Coronary artery (tissue), 2 donors: ENCODE measurements at places on chromosomes 4 and X.

DNA sequence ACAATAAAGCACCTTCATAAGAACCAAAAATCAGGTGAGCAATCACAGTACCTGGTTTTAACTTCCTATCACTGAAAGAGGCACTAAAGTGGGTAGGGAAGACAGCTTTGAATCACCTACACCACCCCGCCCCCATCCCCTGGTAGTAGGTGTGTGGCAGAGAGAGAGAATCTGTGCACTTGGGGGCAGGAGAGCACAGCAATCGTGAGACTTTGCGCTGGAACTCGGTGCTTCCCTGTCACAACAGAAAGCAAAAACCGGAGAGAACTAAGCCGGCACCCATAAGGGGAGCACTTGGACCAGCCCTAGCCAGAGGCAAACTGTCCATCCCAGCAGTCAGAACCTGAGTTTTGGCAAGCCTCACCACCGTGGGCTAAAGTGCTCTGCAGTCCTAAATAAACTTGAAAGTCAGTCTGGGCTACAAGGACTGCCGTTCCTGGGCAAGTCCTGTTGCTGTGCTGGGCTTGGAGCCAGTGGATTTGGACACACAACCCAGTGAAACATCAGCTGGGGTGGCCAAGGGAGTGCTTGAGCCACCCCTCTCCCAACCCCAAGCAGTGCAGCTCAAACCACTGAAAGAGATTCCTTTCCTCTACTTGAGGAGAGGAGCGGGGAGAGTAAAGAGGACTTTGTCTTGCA, 32.1 kb downstream of the NDUFB11 start:
- no peak for DNase-seq

GRCh38 chr4:163815776-163816175, 321.3 kb downstream of the TMA16 start:
- no peak for DNase-seq

DNA sequence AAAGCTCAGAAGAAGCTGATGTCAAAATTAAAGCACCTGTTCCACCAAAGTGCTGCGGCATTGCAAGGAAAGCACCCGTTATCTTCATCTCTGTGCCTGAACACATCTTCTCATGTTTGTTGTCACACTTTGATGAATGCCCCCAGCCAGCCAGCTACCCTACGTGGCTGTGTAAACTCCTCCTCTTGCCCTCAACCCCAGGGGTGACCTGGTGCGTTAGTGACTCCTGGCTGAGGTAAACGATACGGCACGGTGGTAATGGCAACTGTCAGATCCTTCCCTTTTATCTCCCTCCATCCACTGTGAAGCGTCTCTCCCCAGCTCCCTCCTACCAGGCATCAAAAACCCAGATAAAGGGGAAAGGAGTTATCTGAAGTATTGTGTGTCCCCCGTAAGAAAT, 90.6 kb upstream of the WWC2 start:
- DNase-seq, result no peak

GRCh38 chr4:156290811-156291210, 337.1 kb upstream of the CTSO start:
- DNase-seq, result no peak

DNA sequence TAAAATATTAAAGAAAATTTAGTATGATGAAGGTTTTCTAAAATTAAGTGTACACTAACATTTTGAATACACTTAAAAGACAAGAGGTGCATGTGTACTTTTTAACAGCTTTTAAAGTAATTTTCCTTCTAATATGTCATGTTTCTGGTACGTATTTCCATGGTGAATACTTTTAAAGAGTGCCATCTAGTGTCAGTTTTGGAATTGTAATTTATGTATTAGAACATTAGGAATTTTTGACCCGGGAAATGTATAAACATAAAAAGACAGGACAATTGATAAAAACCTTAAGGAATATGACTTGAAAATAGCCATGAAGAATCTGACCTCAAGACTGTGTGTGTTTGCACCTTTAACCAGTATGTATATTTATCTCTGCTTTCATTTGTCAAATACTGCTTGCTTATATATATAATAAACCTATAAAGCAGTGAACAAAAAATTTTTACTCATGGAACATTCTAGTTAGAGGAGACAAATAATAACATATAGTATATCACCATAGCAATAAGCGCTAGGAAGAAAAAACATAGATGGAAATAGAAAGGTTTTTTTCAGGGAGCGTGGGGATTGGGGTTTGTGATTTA, 7.2 kb downstream of the GSTCD start:
- DNase-seq, result no peak

GRCh38 chr4:109444182-109444844, 10.7 kb downstream of the SEC24B start:
- DNase-seq, result no peak

GRCh38 chr4:174474457-174475075, 47.7 kb downstream of the HPGD start:
- DNase-seq, result no peak

DNA sequence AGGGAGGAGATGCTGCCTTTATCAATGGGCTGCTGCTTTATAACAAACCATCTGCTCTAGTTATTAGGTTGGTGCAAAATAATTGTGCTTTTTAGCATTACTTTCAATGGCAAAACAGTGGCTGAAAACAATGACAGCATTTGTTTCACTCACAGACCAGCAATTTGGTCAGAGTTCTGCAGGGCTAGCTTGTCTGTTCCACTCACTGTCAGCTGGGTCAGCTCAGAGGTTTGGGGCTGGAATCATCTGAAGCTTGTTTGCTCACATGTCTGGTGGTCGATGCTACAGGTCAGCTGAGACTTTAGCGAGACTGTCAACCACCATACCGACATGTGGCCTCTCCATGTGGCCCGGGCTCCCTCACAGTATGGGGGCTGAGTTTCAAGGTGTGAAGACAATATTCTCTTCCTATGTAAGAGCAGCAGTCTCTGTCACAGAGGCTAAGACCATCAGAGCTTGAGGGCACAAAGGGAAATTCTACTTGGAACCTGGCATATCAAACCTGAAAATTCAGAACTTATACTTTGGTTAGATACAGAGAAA, 81.3 kb upstream of the LIMCH1 start:
- DNase-seq, result no peak

GRCh38 chr4:92451782-92452181, 148.0 kb downstream of the GRID2 start:
- no peak for DNase-seq

DNA sequence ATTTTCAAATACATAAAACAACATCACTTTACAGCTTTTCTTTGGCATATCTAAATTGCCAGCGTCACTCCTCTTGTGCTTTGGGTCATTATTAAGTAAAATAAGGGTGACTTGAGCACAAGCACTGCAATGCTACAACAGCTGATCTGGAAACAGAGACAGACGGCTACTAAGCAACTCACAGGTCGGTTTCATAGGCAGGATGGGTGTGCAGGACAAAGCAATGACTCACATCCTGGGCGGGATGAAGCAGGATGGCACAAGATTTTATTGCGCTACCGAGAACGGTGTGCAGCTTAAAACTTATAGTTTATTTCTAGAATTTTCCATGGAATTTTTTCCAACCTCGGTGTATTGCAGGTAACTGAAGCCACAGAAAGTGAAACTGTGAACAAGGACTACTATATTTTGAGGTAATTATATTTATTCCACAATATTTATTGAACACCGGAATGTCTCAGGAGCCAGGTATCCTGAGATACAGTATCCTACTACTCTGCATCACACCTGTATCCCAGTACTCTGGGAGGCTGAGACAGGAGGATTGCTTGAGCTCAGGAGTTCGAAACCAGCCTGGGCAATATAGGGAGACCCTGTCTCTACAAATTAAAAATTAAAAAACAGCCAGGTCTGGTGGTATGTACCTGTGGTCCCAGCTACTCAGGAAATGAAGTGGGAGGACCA, 215.5 kb downstream of the APBB2 start:
- no peak for DNase-seq

DNA sequence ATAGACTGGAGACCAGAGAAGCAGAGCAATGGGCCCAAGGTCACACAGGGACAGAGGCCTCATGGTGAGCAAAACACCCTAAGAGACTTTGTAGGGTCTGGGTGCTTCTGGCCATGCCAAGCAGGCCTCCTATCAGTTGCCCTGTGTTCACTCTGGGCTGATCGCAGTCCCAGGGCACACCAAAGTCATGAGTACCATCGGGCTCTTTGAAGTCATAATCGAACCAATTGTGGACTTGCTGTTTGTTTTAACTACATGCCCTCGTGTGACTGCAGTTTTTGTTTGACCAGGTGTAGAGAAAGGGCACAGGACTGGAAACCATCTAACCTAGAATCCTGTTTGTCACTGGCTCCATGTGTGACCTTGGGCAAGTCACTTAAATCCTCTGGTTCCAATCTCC, 172.5 kb upstream of the CPEB2 start:
- no peak for DNase-seq

- DNase-seq, result no peak
These were observed 243.1 kb upstream of the ANXA3 start for GRCh38 chr4:78308517-78308916.

DNA sequence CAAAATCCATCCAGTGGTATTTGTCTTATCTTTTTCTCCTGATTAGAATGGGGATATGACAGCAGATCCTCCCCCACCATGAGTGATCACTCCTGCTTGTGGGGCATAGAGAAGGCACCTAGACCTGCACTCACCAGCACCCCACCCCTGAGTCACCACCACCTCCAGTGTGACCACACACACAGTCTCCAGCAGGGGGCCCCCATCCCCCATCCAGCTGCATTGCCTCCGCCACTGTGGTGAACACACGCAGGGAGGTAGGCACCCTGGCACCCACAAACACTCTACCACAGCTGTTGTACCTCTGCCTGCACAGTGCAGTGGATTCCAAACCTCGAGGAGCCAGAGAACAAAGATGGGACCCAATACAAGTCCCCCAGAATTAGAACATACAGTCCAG, 9.0 kb upstream of the MAGEA8 start:
- no peak for DNase-seq

DNA sequence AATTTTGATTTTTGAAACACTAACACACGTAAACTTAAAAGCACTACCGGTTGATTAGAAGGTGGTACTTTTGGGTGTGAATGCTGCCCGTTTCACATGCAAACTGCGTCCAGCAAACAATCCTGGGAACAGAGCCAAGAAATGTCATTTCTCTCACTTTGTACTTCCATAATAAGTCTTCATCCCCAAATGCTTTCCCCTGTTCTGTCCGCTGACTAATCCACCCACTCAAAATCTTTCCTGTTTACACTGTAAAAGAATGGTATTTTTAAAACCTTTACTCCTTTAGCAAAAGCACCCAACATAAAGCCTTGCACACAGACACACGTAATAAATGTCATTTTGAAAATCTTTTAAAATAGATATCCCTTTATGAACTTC, 39.1 kb upstream of the PDLIM5 start:
- DNase-seq, result no peak

GRCh38 chr4:18882468-18882867, 860.9 kb upstream of the LCORL start:
- DNase-seq, result no peak

GRCh38 chr4:180792541-180792940, 1450.7 kb upstream of the TENM3 start:
- no peak for DNase-seq

- no peak for DNase-seq
These were observed 11.4 kb downstream of the SH3D19 start for GRCh38 chr4:151314010-151314355.

- no peak for DNase-seq
These were observed 16.4 kb downstream of the HAND2 start for GRCh38 chr4:173513651-173514050.

DNA sequence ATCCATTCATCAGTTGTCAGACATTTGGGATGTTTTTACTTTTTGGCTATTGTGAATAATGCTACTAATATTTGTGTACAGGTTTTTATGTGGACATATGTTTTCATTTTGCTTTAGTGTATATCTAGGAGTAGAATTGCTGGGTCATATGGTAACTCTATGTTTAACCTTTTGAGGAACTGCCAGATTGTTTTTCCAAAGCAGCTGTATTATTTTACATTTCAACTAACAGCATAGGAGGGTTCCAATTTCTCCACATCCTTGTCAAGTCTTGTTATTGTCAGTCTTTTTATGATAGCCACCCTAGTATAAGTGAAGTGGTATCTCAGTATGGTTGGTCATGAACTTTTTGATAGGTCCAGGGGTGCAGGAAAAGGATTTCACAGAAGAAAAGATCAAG, 114.5 kb upstream of the FAM9C start:
- no peak for DNase-seq

GRCh38 chrX:101347859-101348451, 587 bp downstream of the TIMM8A start:
- peak; percentile 74 for DNase-seq

- no peak for DNase-seq
These were observed 212.7 kb downstream of the CENPC start for GRCh38 chr4:67332627-67333026.

- no peak for DNase-seq
These were observed 49.5 kb downstream of the STAP1 start for GRCh38 chr4:67608027-67608426.

DNA sequence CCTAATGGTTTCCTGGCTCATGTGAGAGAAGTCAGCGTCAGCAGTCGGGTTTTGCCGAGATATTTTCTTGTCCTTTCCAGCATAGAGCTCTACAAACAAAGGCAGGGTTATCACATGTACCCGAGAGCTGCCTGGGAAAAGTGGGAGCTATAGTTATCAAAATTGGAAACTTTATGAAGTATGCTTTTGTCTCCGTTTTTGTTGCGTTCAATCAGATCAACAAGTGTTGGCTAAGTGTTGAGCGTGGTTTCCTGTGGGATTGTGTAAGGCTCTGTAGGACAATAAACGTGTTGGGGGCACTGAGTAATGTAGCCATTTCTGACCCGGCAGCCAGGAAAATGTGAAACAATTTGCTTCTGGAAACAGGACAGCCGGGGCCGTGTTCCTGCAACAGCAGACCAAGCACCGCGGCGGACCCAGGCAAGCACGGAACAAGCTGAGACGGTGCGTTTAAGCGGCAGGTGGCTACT, at the start of gene BMX:
BMX (plus strand) TSS at position 311 of the 470 bp plus-strand sequence. CDS start 7,547 bp downstream, outside the sequence.
- DNase-seq, result no peak

GRCh38 chr4:133802359-133803140, 399.0 kb downstream of the PABPC4L start:
- DNase-seq, result no peak

DNA sequence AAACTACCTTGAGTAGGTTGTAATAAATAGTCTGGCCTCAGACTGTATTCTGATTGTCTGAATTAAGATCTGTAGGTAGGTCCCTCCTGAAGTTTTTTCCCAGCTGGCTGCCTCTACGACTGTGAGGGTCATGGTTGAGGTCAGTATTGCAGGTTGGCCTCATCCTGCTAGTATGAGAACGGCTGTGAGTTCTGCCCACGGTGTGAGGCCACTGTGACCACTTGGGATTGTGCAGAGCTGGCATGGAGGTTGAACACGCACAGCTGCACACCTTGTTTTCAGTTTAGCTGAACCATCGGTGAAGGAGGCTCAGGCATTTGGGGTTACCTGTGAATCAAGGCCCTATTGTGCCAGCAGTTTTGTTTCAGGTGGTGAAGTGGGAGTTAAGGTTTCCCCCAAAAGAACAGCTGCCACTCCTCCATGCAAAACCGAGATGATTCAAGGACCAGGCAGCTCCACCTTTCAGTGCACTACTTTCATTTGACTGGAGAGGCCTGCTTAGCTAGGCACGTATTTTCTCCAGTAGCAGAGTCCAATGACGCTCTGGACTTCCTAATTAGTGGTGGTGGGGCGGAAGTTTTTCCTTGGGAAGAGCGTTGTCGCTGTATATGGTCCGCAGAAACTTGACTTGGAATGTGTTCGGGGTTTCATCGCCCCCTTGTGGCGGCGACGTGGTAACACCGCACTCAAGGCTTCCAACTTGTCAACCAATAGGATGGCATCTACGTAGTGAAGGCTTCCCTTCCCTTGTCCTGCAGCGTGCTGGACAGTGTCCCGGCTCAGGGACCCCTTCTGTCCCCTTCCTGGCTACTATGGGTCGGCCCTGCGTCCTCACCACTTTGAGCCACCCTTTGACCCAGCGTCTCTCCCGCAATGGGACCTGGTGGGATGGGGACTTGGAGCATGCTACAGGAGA, 13.8 kb downstream of the CMC4 start:
- peak; percentile 79 for DNase-seq

- DNase-seq, result no peak
These were observed 7.7 kb downstream of the OCIAD2 start for GRCh38 chr4:48898733-48899431.
